AG04450 (cell line): ENCODE measurements at places on chromosomes 2 and 18.
A peak's percentile ranks its signal among the peaks of the same experiment; 100 is the strongest.

GRCh38 chr2:238260883-238261282 is 21.0 kb upstream of the HES6 start:
- no peak for DNase-seq

GRCh38 chr2:177171418-177171865 is 41.2 kb upstream of the HNRNPA3 start:
- no peak for DNase-seq

GRCh38 chr2:86697551-86698104 is 22.5 kb upstream of the RMND5A start:
- no peak for DNase-seq

DNA sequence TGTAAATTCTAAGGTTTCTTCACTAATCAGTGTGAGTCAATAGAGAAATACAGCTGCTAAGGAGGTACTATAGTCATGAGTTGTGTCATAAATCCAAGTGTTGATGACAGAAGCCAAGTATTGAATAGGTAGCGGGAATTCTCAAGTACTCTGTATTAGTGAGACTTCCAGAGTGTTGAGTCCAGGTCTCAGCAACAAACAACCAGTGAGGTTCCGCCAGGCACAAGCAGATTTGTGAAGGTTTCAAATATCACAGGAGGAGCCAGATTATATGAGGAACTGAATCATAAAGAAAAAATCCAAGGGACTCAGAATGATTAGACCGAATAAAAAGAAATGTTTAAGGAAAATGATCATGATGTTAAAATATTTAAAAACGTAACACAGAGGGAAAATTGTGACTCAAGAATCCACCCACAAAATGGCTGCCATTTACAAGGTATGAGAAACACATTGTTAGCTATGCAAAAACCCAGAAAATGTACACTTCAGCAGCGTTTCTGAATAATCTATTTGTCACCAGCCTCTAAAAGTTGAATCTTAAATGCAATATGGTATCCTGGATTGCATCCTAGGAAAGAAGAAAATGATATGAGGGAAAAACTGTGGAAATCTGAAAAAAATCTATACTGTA is 27.3 kb upstream of the EVA1A start:
- peak; percentile 69 for DNase-seq

GRCh38 chr18:3526421-3527354 is 76.7 kb downstream of the TGIF1 start:
- peak; percentile 33 for DNase-seq

DNA sequence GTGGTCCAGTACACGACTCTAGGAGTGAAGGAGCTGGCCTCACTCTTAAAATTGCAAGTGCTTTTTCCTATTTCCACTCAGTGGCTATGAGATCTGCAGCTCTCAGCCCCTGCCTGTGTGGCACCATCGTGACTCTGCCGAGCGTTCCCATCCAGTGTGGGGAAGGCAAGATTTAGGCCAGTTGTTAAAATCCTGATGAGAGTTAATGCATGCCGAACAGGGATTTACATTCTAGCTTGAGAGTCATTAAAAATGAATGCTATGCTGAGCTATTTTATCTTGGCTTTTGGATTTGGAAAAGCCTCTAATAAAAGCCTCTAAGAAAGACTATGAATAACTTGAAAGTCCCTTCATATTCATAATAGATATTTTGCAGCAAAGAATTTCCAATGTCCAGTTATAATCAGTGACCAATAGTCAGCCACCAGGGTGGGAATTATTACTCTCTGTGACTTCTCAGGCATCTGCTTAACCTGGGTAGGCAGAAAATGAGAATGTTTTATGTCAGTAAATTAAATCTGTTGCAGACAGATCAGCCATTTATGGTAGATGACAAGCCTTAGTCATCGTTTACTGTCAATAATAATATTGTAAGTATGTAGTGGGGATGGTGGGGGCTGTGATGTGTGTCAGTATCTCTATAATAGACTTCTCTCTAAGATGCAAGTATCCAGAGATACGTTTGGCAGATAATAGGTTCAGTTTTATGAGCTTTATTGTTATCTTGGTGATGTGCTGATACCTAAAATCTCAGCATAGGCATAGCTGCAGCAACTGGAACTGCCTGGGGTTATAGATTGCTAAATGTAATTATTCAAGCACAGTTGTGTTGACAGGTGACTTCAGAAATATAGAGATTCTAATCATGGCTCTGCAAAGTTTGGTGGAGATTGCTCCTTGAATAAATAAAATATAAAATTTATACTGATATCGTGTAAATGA is 207.8 kb downstream of the SOCS6 start:
- DNase-seq, result no peak

DNA sequence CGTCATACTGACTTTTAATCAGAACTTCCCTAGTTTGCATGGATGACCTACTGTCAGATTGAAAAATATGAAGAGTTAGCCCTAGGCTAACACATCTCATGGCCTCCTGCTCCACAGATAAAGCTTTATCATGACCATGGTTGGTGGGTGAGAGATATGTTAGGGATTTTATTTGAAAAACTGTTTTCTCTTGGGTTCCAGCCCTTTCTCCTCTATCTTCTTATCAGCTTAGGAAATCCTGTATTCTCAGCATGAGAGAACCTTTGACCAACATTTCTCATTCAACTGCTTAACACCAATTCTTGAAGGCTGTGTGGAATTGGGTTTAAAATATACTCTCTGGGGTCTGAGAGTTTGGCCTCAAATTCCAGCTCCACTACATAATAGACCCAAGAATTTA is 1407.0 kb upstream of the CELF4 start:
- DNase-seq, result no peak

GRCh38 chr2:202084265-202084664 is 11.2 kb downstream of the KIAA2012 start:
- DNase-seq, result no peak

DNA sequence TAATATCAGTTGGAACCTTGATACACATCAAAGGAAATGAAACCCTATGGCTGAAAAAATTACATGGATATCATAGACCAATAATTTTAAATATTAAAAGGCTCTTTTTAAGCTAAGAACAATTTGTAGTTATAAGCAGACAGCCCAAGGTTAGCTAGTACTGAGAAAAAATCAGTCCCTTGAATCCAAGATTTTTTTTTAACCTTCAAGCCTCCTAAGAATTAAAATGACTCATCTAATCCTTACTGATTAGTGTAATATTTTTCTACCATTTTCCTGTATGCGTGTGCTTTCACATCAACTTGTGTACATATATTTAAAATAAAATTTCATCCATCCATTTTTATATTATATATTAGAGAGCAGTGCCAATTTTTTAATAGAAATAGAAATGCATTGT is 1004.9 kb upstream of the ZEB2 start:
- DNase-seq, result no peak

DNA sequence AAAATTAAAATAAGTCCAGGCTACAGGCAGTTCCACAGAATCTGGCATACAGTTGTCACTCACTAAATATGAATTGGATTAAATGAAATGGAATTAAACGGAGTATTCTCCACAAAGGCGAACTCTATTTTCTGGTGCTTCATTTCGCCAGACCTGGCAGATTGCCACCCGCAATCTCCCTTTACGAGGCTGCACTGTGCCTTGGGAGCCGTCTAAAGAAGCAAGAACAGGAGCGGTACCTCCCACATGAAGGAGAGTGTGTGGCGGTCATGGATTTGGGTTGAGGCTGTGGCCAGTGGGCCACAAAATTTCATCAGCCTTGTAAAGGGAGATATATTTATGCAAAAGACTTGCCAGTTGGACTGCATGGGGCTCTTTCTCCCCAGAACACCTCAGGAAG is 151.0 kb downstream of the OSR1 start:
- no peak for DNase-seq

GRCh38 chr2:216560838-216561270 is 62.2 kb downstream of the RPL37A start:
- peak; percentile 63 for DNase-seq

DNA sequence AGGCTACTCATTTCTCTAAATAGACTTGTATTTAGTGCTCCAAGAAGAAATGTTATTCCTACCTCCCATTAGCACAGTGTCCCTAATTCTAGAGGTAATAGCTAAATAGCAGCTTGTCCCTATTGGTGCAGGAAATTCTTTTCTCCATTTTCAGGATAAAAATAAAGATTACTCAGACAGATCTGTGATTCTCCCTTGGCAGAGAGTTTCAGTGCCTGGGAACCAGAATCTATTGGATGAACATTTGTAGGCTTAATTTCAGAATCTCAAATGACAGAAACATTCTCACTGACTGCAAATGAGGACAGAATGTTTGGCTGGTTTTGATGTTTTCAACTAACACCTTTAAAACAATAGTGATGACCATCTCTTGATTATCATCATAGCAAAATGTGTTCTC is 33.3 kb upstream of the LGALSL start:
- DNase-seq, result no peak

GRCh38 chr2:150532879-150533278 is 45.4 kb upstream of the RND3 start:
- DNase-seq, result no peak

GRCh38 chr2:96082211-96083063 is 33.9 kb downstream of the ADRA2B start:
- DNase-seq, result no peak
